ENCODE measurements at places on chromosomes 2 and 18.

GRCh38 chr2:28581312-28581711 is 85.5 kb downstream of the PLB1 start:
- DNase-seq = no peak

GRCh38 chr18:14916181-14916580 is 168.2 kb downstream of the ANKRD30B start:
- no peak for DNase-seq

GRCh38 chr2:237227592-237228280 is 142.0 kb downstream of the COPS8 start:
- DNase-seq = no peak

DNA sequence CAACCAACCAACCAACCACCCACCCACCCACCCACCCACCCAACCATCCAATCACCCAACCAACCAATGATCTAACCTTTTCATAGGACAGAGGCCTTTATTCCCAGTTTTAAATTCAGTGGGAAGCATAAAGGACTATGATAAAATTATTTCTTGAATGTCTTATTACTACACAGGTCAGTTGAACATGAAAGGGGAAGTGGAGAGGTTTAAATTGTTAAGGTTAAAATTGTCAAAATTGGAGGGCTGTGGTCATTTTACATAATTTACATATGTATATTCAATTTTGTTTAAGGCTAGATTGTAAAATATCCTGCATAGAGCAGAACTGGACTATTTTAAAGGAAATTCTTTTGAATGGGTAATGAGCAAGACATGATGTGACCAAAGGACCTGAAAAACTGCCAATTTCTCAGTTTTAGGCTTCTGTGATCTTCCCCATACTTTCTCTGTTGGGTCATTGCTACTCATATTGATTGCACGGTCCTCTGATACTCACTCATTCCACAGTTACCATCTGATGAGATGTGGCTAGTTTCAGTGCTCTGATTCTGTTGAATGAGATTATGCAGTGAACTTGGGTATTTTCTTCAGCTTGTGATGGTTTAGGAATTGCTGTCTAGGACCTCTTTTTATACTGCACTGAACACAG is 127.4 kb downstream of the PLCL1 start:
- no peak for DNase-seq

GRCh38 chr2:45768208-45768607 is 116.7 kb downstream of the PRKCE start:
- DNase-seq = no peak

DNA sequence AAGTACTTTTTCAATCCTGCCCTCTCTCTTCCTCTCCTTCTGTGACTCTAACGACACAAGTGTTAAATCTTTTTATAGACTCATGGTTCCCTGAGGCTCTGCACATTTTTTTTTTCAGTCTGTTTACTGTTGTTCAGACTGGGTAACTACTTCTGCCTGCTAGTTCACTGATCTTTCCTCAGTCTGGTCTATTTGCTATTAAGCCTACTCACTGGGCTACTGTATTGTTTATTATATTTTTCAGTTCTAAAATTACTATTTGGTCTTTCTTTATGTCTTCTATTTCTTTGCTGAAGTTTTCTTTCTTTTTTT is 21.3 kb downstream of the PPP3R1 start:
- no peak for DNase-seq

GRCh38 chr2:21198637-21199036 is 74.9 kb downstream of the TDRD15 start:
- no peak for DNase-seq

DNA sequence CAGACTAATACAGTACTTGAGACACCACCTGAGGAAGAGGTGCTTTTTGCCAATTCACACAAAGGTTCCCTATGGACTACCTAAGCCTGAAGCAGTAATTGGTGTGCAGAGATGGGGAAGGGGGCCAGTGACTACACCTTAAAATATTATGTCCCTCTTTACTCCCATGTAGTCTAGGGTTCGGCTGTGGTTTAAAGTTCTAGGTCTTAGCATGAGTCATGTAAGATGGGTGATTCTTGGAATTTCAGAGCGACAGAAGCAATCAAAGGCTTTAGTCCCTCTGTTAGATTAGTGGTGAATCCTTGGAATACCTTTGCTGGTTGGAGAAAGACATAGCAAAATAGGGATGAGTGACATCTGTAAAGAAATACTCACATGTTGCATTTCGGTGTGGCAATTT is 14.3 kb upstream of the CCDC85A start:
- DNase-seq = no peak

DNA sequence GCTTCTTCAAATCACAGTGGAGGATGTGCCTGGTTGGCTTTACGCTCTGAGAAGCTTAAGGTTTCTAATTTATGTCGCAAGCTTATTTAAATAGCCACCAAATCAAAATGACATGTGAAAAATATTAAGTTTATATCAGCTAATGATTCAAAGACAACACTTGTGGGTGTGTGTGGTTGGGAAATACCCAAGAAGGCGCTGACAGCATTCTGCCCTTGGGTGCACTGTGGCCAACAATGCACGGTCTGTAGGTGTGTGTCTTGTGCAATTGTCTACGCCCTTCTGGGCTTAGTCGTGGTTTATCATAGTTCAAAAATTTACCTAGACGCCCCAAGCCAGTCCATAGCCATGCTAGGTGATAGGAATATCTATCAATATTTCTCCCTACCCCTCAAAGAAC is 60.9 kb downstream of the KCTD1 start:
- DNase-seq = no peak

GRCh38 chr2:222739939-222740338 is 68.5 kb downstream of the MOGAT1 start:
- no peak for DNase-seq

DNA sequence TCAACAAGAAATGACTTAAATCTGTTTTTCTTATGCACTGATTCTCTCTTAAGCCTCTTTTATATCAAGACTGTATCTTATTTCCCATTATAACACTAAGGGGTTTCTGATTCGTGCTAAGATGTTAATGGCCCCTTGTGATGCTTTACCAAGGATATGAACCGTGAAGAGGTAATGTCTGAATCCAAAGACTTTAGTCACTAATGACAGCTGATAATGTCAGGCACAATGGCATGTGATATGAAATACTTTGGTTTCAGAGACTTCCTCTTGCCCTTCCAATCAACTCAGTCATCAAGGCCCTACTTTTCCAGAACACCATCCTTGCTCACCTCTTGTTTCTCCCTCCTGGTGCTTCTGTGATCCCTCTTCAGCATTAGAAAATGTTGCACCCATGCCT is 262.8 kb downstream of the KCNE4 start:
- DNase-seq = no peak

GRCh38 chr2:235399895-235400294 is 93.9 kb upstream of the AGAP1 start:
- no peak for DNase-seq

DNA sequence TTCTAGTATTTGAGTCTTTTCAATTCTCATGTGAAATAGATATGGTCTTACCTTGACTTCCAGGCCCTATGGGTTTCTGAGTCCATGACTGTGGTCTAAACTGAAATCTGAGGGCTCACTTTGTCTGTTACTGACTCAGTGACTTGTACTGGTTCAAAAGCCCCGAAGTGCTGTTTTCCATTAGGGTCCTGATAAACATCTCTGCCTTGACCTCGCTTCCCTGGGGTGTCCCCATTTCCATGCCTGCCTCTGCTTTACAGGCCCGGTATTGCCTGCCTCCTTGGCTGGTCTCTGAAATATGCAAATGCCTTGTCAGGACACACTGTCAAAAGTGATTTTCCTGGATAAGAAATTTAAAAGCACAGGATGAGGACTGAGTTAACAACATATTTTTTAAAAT is 538.8 kb downstream of the SOCS6 start:
- no peak for DNase-seq

DNA sequence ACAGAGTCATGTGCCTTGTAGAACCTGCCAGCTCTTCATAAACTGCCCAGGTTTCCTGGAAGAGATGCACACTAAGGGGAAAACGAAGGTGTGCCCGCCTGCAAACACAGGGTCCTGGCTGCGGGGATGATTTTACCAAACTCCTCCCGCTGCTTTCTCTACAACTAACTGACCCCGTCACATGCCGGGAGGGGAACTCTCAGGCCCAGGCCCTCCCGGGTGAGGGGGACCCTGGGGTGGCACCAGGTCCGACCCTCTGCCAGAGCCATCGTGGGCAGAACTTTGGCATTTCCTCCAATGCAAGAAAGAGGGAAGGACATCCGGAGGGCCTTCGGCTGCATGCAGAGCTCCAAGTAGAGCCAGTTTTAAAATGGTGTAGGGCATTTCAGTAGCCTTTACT is 28.6 kb downstream of the CAPN13 start:
- no peak for DNase-seq

DNA sequence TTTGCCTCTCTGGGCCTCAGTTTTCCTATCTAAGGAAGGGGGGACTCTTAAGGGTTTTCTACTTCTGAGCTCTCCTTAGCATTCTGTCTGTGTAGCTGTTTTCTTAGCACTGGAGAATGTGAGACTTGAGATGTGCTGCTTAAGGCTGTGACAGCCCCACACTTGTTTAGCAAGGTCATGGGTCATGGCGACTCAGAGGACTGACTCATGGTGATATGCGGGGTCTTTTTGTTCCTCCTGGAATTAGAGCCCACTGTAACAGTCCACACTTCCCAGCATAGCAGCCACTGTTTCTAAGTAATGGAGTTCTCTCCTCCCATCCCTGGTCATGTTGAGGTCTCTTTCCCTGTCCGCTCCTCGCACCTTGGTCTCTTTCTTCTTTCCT is 4.1 kb upstream of the LPIN1 start:
- DNase-seq = no peak

GRCh38 chr2:24708537-24709152 is 84.5 kb downstream of the PTRHD1 start:
- DNase-seq = no peak

DNA sequence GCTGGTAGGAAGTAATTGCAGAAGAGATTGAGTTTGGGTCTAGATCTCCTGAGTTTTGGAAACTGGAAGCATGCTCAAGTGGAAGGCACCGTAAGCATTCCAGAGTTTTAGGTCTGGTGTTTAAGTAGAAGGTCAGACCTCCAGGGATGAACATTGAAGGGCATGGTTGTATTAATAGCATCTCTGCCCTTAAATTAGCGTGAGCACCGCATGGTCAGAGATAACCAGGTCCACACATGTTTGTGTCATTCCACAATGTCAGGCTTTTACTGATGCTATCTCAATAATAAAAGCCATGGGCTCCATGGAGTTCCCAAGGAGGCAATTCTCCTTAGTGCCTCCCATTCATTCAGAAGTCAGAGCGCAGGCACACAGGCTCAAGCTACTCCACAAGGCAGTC is 28.3 kb upstream of the ZNF407 start:
- DNase-seq = no peak

DNA sequence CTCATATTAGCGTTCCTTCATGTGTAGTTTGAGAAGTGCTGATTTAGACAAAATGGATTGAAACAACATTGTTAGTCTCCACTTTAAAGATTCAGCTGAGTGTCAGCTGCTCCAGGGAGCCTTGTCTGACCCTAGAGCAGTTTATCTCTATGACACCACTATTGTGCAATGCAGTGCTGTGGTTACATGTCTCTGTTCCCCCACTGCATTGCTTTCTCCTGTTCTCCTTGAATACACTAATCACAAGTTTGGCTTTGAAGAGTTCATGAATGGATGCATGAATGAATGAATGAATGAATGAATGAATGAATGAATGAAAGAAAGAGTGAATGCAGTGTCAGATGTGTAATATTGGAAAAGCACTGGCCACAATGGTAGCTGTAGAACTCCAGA is 38.3 kb downstream of the GCG start:
- DNase-seq = no peak

DNA sequence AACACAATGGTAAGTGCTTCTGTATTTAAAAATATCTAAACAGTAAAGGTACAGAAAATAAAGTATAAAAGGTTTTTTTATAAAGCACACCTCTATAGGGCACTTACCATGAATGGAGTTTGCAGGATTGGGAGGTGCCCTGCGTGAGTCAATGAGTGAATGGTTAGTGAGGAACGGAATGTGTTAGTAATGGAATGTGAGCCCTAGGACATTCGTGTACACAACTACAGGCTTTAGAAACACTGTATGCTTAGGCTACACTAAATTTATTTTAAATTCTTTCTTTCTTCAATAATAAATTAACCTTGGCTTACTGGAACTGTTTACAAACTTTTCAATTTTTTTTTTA is 337.9 kb upstream of the SLC39A10 start:
- no peak for DNase-seq

- no peak for DNase-seq
Observed at GRCh38 chr2:120343100-120343432, 2.9 kb upstream of the INHBB start.

DNA sequence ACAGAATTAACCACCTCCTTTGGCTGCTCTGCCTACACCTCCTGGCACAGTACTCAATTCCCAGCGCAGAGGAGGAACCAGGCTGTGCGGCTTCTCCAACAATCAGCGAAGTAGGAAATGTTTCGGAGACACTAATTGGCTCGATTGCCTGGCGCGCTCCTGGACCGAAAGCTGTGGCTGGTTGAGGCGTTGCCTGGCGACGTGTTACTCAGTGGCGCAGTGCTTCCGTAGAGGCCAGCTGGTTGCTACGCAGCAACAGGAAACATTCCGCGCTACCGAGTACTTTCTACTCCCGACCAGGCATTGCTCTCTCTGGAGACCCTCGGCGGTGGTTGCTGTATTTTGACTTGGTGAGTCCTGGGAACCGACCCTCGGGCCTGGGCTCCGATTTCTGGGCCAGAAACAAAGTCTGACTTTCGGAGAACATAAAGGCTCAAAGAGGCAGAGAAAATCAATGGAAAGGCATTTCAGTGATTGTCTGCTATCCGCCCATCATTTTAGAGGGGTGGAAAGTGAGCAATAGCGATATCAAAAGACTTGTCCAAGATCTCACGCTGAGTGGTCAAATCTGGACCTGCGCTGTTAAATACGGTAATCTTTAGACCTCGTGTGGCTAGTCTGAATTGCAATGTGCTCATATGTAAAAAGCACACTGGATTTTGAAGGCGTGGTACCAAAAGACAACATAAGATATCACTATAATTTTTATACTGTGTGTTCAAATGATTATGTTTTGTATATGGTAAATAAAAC is at the start of gene DNAH6:
DNAH6 (plus strand) TSS at position 265 of the 753 bp plus-strand sequence. CDS start 1,329 bp downstream, outside the sequence.
- peak; percentile 85 for DNase-seq

DNA sequence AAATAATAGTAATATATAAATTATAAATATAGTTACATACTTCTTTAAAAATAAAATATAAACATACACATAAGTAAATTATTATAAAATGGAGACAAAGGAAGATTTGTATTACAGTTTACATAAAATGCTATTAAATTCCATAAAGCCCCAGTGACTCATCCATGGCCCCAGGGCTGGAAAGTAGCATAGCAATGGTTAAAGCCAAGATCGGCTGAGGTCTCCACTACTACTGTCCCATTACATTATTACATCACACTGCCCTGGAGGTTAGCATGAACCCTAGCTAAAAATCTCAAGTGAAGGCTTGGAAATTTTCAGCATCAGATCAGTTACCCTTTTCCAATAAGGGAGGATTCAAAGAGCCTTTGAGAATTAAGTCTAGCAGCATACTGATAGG is 936.2 kb downstream of the DSC3 start:
- no peak for DNase-seq

DNA sequence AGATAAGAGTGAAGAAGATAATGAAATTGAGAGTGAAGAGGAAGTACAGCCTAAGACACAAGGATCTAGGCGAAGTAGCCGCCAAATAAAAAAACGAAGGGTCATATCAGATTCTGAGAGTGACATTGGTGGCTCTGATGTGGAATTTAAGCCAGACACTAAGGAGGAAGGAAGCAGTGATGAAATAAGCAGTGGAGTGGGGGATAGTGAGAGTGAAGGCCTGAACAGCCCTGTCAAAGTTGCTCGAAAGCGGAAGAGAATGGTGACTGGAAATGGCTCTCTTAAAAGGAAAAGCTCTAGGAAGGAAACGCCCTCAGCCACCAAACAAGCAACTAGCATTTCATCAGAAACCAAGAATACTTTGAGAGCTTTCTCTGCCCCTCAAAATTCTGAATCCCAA is 15.7 kb downstream of the MSH6 start:
- DNase-seq = no peak

- no peak for DNase-seq
Observed at GRCh38 chr2:46723346-46723745, 192.3 kb downstream of the MCFD2 start.

Data from NT2/D1 (cell line).